ENCODE measurements at places on chromosomes 16 and 17.

- no peak for DNase-seq
Observed at GRCh38 chr16:87333101-87333500, 15.9 kb upstream of the C16orf95 start.

DNA sequence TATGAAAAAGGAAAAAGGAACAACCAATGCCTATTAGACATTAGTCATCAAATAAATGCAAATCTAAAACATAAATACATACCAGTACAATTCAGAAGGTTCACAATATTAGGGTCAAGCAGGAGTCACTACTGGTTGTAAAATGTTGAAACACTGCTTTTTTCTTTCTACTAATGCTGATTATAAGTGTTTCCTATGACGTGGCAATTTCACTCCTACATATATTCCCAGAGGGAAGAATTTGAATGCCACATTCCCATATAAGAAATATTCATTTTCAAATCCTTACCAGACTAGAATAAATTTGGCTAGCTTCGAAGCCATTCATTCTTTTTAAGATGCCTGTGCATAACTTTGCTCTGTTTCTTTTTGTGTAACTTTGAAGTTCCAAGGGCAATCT lies 2.6 kb upstream of the KRTAP9-2 start:
- DNase-seq: no peak

GRCh38 chr16:8928467-8928957 lies 35.2 kb downstream of the USP7 start:
- DNase-seq: peak; percentile 61

GRCh38 chr17:57569853-57570252 lies 175.2 kb downstream of the CCDC182 start:
- no peak for DNase-seq

- no peak for DNase-seq
Observed at GRCh38 chr16:15970743-15971439, 21.5 kb downstream of the ABCC1 start.

- DNase-seq: peak; percentile 54
Observed at GRCh38 chr16:71883168-71883848, 674 bp downstream of the ZNF821 start.
